Trophoblast cell (in vitro differentiated cells and primary cell): ENCODE measurements at places on chromosomes 4 and X.
A peak's percentile ranks its signal among the peaks of the same experiment; 100 is the strongest.

- peak; percentile 13 for DNase-seq
Measured at GRCh38 chrX:42246814-42247213, 323.5 kb upstream of the CASK start.

DNA sequence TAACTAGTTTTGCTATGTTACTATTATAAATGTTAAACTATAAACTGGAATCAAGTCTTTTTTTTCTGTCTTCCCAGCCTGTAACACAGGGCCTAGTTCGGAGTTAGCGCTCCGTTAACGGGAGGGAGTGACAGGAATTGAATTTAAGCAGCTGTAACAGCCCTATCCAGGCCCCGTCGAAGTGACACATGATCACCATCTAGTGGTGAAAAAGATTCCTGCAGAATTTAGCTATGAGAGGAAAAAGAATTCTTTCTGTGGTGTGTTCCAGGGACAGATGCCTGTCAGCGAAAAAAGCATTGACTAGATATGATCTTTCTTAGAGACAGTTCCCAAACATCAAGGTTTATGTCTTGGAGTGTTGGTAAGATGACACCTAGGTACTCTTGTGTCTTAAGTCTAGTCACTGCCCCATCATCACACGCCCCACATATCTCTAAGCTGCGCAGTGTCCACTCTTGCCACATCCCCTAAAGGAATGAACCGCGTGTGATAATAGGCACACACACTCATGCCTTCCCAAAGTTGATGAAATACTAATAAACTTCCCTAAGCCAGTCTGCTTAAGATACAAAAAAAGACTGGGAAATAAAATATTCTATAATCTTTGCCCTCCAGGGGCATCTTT, 2.1 kb downstream of the GAB3 start:
- peak; percentile 56 for DNase-seq

DNA sequence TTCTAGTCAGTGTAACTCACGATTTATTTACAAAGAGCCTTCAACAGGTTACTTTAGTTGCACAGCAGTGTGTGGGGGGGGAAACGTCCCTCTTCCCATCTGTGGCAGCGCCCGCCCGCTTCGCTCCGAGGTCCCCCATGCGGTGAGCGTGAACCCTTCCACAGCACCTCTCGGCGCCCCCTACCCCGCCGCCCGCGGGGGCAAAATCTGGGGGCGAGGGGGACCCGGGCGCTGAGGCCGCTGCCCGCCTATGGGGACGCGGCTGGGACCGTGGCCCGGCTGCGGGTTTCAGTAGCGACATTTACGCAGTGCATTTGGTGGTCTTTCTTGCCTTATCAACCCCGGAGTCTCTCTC, 6.4 kb downstream of the NKX6-1 start:
- no peak for DNase-seq

GRCh38 chr4:41599192-41599786, 61.3 kb downstream of the LIMCH1 start:
- DNase-seq, result no peak

GRCh38 chr4:111991797-111992196, 153.5 kb upstream of the FAM241A start:
- DNase-seq, result no peak

DNA sequence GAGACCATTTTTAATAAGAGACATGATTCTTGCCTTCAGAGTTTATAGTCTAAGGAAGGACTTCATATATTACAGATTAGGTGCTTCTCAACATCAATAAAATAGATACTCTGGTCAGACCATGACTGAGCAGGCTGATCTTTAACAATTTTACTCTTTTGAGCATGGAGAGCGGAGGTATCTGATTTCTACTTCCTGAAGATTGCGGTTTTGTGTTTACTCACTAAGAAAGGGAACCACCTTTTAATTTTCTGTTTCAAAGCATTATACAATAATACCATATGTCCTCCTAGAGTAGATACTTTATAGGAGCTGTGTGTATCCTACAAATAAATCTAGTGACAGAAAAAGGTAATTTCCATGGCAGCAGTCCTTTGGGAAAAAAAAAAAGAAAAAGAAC, 12.5 kb downstream of the MORC4 start:
- no peak for DNase-seq

DNA sequence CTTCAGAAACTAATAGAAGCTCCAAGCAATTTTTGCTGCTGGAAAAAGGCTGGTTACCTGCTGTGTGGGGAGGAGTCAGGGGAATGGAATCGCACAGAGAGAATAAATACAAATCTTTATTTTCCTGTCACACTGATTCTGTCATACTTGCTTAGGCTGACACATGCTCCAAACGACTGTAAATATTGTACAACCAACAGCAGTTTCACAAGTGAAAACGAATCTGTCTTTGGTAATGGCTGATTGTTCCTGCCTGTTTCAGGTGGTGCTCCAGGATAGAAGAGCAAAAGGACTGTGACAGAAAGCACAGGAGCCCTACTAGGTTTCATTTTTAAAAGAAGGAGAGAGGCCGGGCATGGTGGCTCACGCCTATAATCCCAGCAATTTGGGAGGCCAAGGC, 125.5 kb upstream of the DCLK2 start:
- no peak for DNase-seq

GRCh38 chr4:149343614-149344013, 472.0 kb downstream of the IQCM start:
- no peak for DNase-seq

DNA sequence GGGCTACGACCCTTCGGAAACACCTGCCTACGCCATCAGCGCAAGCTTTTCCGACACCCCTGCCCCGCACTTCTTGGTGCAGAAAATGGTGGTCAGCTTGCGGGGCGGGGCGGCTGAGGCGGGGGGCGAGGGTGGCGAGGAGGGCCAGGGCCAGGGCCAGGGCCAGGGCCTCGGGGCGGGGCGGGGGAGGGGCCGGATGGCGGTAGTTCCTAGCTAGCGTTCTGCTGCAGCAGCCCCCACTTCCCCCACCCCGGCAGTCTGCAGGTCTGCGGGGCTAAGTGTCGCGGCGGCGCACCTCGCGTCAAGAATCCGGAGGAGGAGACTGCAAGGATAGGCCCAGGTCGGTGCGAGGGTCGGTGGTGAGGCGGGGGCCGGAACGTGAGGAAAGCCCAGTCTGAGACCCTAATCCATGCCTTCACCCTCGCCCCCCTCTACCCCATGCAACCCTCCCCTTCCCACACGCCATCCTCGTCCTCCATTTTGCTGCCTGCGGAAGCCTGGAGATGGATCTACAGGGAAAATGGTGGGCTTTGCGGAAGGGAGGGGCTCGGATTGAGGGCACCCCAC, 600 bp downstream of the BEX4 start:
- peak; percentile 0 for DNase-seq

- DNase-seq, result no peak
Measured at GRCh38 chr4:3315566-3315965, 22.7 kb downstream of the RGS12 start.

GRCh38 chr4:177302371-177303100, 7.1 kb upstream of the NEIL3 start:
- no peak for DNase-seq

DNA sequence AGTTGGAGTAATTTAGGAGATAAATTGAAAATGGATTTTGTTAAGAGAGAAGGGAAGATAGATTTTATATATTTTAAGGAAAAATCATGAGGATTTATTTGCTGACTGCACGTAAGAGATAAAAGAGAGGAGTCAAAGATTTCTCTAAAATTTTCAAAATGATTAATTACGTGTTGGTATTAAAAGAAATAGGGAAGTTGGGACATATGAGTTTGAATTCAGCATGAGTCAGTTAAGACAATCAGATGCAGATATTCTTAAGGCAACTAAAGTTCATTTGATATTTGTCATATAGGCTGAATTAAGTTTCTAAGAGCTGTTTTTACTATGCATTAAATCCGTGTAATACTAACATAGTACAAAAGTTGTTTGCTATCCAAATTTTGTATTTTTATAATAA, 46.9 kb downstream of the TET2 start:
- DNase-seq, result no peak

- DNase-seq, result peak; percentile 68
Measured at GRCh38 chrX:129931411-129932015, 25.5 kb downstream of the UTP14A start.

DNA sequence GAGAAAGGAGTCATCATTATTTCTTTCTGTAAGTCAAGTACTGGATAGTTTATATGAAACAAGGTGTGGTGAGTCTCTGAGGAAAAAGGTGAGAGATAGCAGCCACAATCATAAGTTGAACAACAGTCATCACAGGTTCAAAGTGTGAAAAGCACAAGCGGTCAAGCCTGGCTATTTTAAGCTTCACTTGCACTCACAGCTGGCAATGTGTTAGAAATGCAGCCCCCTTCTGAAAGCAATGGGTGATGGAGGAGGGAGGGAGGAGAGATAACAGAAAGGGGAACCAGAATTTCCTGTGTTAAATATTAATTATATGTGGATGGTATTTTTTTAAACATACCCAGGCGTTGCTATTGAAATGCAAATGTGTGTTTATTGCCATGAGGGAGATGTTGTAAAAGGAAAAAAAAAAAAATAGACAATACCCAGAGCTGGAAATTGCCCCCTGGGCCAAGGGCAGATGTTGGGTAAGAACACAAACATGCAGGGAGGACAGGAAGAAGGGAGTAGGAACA, 26.9 kb upstream of the BMP3 start:
- DNase-seq, result no peak

- DNase-seq, result no peak
Measured at GRCh38 chrX:77447653-77448569, 722 bp downstream of the FGF16 start.

- no peak for DNase-seq
Measured at GRCh38 chr4:104531390-104531789, 36.7 kb upstream of the CXXC4 start.

- peak; percentile 37 for DNase-seq
Measured at GRCh38 chr4:70544279-70544868, 26.0 kb downstream of the AMTN start.

GRCh38 chrX:37984880-37985279, 21.5 kb upstream of the SYTL5 start:
- no peak for DNase-seq

- DNase-seq, result no peak
Measured at GRCh38 chr4:64095398-64095797, 313.9 kb downstream of the TECRL start.

DNA sequence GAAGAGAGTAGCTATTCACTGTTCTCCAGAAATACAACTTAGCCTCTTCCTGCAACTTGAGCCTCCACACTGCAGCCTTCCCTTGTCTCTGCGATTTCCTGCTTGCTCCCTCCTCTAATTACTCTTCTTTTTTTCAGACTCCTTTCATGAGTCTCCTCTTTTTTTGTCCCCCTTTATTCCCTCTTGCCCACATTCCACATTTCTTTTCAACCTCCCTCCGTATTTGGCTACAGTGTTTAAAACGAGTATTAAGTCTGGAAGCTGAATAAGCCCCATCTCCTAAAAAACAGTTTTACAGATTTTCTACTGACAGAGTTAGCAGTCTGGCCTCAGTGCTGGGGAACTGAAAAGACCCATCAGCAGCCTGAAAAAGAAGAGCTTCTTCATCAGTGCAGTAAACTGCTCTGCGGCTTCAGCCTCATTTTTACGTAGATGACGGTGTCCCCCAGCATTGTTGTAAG, 141.5 kb downstream of the TENM3 start:
- DNase-seq, result no peak

GRCh38 chrX:118652717-118653116, 74.7 kb upstream of the IL13RA1 start:
- no peak for DNase-seq

DNA sequence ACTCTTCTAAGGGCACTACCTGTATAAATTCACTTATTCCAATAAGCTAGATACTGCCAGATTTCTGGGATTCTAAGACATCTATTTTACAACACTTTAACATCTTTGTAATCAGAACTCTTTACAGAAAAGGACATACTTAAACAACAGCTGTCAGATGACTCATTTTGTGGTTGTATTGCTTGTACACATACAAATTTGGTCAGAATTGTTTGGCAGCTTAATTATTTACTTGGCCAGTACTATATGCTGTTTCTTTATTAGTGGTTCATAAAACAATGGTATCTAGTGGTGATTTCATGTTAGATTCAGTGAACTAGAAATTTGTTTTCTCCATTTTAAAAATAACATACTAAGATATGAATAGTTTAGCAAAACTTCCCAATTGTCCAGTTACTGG, 27.2 kb downstream of the PALLD start:
- peak; percentile 63 for DNase-seq

- no peak for DNase-seq
Measured at GRCh38 chrX:78658414-78658813, 714 bp downstream of the RTL3 start.

GRCh38 chr4:73152893-73153292, 83.4 kb upstream of the COX18 start:
- DNase-seq, result no peak

- no peak for DNase-seq
Measured at GRCh38 chrX:30151964-30152363, 63.4 kb upstream of the MAGEB2 start.

GRCh38 chr4:88435987-88436693, 20.8 kb upstream of the HERC5 start:
- no peak for DNase-seq

DNA sequence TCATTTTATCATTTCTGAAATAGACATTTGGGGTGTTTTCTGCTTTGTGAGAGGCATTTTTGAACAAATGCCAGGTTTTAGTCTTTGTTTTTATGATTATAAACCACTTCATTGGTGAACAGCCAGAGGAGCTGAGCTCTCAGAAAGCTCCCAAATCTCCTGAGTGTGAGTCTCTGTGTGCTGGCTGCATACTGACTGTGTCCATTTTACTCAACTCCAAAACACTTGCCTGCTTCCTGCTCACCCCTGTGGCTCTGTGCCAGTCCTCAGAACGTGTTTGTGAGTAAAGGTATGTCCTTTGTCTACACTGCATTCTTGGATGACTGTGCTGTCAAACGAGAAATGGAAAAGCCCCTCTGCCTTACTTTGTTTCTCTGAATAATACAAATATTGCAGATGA, 5.4 kb upstream of the LRAT start:
- no peak for DNase-seq

- DNase-seq, result peak; percentile 21
Measured at GRCh38 chrX:141278306-141278705, 36.0 kb upstream of the SPANXC start.

DNA sequence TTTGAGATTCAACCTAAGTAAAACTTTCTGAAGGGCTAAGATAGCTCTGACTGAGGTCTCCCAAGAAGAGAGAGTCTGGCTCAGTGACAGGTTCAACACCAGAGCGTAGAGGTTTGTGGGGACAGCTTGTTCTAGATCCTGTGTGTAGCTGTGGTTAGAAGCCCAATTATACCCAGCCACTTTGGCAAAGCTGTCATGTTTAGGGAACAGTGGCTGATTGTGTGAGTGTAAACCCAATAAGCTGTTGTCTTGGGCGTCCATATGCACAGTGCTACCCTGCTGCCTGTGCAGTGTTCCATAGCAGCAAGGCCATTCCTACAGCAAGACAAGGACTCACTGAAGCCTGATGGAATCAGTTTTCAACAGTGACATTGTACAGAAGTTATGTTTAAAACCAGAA, 11.2 kb upstream of the SCRG1 start:
- no peak for DNase-seq
